EH (cell line): ENCODE measurements at places on chromosomes 4 and X.

- no peak for DNase-seq
Measured at GRCh38 chr4:63728480-63729177, 680.6 kb downstream of the TECRL start.

DNA sequence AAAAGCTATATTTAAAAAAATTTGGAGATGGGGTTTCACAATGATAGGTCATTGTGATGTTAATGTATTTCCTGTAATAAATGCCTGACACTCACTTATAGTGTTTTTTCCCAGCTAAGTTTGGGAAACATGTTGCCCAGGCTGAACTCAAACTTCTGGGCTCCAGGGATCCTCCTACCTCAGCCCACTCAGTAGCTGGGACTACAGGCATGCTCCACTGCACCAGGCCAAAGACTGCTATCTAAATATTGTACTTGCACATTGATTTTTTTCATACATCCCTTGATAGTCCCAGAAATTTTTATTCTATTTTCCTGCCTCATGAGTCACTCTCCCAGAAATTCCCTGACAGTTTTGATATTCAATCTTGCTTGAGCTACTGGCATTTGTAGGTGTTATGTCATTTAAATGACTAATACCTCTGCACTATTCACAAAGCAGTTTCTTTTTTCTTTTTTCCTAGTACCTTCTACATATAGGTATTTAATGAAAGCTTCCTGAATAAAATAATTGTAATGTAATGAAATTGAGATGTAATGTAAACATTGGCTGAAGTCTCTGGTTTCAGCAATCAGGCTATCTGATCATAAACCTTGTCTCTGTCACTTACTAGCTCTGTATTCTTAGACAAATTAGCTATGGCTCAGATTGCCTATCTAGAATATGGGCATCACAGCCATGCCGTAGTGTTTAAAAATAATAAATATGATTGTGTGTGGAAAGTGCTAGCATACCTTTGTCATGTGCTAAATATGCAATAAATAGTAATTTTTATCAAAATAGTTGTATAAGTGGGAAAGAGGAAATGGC, 1973.0 kb upstream of the AGA start:
- DNase-seq = no peak

- no peak for DNase-seq
Measured at GRCh38 chr4:10856271-10856782, 171.8 kb upstream of the CLNK start.

- DNase-seq = peak; percentile 3
Measured at GRCh38 chrX:120310861-120311726, at the start of gene TMEM255A. Gene TMEM255A, minus strand, starts transcription at chrX:120311461. Its CDS starts 152 bp downstream, at chrX:120311309.

- DNase-seq = peak; percentile 7
Measured at GRCh38 chr4:132001542-132001941, 1147.6 kb upstream of the PCDH10 start.

GRCh38 chr4:6953751-6954380, 44.2 kb downstream of the TBC1D14 start:
- DNase-seq = peak; percentile 80

DNA sequence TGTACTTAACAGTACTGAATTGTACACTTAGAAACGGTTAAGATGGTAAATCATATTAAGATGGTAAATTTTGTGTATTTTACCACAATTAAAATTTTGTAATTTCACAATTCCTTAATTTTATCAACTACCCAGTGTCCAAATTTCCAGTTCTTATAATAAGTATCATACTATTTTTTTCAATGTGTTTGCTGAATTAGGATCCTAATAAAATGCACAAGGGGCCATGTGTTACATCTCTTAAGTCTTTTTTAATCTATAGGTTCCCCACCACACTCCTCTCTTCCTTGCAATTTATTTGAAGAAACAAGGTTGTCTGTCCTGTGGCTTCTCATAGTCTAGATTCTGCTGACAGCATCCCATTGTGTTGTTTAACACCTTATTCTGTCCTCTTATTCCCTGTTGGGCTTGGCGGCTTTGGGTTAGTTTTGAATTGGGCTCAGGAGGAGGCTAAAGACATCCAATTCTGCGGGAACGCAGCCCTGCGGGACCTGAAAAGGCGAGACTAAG, 533 bp upstream of the SYAP1 start:
- no peak for DNase-seq

- peak; percentile 3 for DNase-seq
Measured at GRCh38 chr4:26821677-26822503, 38.8 kb upstream of the STIM2 start.

DNA sequence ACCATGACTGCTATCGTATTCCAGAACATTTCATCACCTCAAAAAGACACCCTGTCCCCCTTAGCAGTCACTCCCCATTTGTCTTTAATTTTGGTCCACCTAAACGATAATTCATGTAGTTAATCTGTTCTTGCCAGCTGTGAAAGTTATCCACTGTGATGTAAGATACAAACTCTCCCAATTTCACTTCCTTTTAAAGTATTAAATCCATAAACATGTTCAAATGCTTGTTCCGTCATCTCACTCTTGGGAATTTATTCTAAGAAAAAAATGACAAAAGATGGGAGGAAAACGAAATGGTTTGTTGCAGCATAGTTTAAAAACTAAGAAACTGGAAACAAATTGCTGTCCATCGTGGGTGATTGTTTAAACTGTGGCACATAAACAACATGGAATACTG, 53.7 kb upstream of the IRF2 start:
- DNase-seq = no peak

GRCh38 chr4:117786566-117786965, 247.7 kb upstream of the NDST3 start:
- DNase-seq = no peak

GRCh38 chr4:39029752-39030694, 2.2 kb downstream of the TMEM156 start:
- DNase-seq = no peak

GRCh38 chr4:72451349-72451748, 117.7 kb downstream of the ADAMTS3 start:
- DNase-seq = no peak

GRCh38 chr4:27643101-27643500, 782.5 kb downstream of the STIM2 start:
- no peak for DNase-seq

DNA sequence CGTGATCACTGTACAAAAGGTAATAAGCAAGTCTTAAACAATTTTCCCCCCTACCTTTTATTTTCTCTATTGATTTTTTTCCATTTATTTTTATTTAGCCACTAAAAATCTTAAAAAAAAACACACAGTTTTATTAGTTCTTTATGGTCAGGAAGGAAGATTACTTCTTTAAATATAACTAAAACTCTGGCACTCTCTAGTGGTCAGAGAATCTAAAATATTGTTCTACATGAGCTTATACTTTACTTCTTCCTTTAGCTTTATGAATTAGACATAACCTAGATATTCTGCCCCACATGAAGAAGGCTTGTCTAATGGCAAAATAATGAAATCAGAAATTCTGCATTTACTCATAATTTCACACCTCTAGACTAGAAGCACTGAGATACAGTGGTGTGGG, 135.2 kb downstream of the PDE5A start:
- peak; percentile 41 for DNase-seq

GRCh38 chr4:90621080-90621479, 493.9 kb downstream of the CCSER1 start:
- DNase-seq = no peak

DNA sequence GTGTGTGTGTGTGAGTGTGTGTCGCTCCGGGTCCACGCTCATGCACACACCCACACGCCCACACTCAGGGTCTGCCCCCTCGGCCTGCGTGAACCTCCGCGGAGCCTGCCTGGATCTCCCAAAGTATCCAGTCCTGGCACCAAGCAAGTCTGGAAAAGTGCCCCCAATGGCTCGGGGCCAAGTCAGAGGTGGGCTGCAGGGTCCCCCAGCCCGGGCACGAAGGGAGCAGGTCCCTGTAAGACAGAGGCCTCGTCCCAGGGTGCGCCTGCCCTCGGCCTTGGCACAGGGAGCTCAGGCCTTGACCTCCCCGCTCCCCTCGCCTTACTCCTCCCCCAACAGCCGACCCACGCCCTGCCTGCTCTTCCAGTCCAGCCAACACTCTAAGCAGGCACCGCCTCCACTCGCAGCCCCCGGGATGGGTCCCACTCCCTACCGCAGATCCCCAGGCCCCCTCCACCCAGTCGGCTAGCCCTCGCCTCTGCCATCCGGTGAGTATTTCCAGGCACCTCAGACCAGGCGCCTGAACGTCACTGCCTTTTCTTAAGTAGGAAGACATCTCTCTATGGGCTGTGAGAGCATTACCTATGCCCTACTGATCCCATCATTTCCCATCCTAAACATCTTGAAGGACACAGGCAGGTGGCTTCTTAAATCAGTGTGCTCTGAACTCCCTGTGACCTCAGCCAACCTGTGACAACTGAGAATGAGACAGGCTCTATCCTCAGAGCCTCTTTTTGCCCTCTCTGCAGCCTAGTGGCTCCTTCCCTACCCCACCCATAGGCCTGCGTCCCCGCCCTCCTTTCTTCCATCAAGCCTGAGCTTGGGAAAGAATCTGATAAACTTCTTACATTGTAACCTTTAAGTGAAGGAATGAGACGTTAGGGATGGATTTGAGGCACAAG, 704 bp downstream of the FAM114A1 start:
- DNase-seq = peak; percentile 62

DNA sequence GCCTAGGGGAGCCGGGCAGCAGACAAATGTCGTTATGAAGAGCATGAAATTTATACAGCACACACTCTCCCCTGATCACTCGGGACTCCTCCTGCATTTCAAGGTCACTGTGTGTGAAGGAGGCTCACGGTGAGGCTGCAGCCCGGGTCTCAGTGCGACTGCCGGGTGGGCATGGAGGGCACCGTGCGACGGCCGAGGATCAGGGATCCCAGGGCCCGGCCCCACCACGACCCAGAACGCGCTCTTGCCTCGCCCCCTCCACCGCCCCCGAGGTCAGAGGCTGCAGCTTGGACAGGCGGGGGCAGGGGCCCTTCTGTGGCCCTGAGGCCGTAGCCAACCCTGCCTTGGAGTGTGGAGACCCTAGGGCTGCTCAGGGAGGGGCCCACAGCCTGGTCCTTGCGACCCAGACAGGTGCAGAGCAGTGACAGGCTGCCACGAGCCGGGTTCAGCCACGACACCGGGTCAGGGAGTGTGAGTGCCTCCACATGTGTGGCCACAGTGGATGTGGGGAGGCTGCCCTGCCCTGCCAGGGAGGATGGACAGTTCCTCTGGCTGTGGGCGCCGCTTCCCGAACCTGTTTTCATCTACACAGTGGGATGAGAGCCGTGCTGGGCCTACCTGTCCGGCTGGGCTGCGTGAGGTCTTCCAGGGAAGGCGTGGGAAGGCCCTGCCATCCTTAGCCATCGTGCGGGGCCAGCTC, 89.3 kb upstream of the NKX1-1 start:
- no peak for DNase-seq

DNA sequence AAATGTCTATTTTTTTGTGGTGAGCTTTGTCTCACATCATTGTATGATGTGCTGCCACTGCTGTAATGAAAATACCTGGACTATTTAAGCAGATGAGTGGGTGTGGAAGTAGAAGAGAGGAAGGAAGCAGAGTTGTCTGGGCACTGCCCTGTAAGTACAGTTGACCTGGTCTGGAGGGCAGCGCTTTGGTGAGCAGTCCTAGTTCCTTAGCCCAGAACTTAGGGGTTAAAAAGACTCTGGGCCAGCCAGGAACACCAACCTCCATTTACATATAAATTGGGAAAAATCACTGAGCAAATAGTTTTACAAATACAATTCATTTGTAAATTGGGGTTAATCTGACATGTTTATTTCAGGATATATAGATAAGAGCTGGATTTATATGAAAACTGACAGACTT, 347.1 kb upstream of the FAT1 start:
- DNase-seq = no peak

DNA sequence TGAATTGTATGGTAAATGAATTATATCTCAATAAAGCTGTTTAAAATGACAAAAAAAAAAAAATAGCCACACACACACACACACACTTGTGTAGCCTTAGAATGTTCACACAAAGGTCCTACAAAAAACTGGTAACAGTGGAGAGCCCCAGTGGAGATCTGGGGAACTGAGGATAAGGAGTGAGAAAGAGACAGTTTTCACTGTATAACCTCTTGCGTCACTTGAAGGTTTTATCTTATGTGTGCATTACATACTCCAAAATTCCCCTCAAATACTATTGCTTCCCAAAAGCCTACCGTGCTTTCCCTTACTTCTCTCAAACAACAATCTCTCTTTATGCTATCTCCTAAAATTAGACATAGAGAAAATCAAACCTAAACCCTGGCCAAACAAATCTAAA, 67.8 kb downstream of the SMC1A start:
- DNase-seq = no peak

DNA sequence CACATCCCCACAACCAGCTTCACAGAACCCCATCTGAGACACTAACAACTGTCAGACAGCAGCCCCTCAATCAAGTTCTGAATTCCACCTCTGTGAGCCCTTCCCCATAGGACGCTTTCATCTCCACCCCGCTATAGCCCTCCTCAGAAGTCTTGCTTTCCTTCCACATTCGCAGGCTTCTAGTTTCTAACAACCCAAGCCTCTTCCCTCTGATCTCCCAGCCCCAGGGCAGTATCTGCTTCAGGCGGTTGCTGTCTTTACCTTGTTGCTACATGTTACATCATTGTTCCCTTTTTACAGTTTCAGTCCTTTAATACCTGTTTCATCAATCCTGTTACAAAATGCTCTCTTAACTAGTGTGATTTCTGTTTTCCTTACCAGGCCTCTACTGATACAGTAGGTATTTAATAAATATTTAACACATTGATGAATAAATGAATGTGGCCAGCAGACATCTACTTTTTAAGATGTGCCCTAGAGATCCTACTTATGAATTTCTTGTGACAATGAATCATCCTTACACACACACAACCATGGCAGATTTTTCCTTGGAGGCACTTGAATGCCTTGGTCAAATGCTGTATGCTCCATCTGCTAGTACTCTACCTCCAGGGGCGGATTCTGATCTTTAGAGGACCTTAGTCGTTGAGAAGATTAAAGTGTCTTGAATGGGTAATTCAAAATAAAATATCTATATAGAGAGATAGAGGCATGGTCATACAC, 164.7 kb upstream of the SLIT2 start:
- DNase-seq = no peak

DNA sequence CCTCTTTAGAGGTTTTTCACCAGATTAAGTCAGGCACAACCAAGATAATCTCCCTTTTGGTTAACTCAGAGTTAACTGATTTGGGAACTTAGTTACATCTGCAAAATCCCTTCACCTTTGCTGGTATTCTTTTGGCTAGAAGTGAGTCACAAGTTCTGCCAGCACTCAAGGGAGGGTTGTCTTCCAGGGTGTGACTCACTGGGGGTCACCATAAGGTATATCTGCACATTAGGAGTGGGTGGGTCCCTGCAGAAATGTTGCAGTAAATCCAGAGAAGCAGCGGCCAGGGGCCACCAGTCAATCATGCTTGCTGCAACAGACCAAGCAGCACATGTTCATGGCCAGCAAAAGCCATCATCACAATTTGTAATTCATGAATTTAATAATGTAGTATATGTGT, 59.8 kb upstream of the MAML3 start:
- DNase-seq = no peak

DNA sequence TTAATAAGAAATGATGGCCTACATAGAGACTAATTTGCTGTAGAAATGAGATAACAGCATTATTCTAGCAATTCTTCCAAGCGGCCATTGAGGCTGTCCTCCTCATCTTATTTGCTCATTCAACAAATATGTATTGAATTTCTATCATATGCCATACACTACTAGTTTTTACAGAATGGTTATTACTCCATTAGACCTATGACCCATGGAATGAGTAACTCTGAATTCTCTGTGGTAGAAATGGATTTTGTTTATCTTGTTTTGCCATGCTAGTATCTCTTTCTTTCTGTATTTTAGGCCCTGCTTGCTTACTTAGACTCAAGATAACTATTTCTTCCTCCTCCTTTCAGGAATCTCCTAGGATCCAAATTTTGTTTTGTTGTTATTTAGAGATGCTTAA, 103.5 kb downstream of the RPA4 start:
- DNase-seq = peak; percentile 46

GRCh38 chrX:74421036-74421739, at the start of gene SLC16A2:
Gene SLC16A2, plus strand, starts transcription at chrX:74421493. Its CDS starts 145 bp downstream, at chrX:74421638.
- peak; percentile 89 for DNase-seq
